LoVo (cell line): ENCODE measurements at places on chromosomes 2 and 18.

DNA sequence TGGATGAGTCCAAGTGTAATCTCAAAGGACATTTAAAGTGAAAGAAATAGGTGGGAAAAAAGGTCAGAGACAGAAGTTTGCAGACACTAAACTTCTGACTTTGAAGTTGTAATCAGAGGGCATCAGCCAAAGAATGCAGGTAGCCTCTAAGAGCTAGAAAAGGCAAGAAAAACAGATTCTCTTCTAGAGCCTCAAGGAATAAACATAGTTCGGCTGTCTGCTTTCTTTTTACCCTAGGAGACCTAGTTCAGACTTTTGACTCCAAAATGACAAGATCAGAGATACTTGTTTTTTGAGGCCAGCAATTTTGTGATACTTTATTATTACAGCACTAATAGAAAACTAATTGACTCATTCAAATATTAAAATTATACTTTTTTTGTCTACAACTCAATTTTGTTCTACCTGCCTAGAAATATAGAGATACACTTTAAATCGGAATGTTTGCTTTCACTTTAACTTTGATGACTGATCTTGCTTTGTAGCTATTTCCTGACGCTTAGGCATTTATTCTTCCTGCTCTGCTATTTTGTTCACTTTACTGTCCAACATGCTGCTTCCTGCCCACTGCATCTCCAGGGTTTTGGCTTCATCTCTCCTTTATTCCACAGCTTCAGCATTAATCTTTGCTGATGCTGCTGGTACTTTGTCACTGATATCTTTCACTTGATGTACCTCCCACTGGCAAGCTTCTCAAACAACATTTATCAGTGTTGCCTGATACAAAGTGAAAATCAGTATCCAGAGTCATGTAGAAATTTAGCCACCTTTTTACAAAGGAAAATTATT lies 272.5 kb downstream of the DSEL start:
- DNase-seq, result no peak

DNA sequence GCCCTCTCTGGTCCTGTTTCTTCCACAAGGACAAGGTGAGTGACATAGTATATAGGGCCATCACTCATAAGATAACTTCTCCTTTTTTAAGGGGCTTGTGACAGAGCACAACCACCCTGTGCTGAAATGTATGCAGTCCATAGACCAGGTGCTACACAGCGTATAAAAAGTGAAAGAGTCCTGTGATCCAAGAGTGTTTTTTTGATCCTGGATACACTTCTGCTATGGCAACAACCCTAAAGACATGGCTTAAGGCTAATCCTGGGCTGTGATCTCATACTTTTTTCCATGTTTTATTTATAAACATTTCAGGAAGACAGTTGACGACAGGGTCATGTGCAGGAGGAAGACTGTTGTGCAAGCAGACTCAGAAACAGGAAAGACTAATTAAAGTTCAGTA lies 400.5 kb upstream of the TCF4 start:
- DNase-seq, result no peak

DNA sequence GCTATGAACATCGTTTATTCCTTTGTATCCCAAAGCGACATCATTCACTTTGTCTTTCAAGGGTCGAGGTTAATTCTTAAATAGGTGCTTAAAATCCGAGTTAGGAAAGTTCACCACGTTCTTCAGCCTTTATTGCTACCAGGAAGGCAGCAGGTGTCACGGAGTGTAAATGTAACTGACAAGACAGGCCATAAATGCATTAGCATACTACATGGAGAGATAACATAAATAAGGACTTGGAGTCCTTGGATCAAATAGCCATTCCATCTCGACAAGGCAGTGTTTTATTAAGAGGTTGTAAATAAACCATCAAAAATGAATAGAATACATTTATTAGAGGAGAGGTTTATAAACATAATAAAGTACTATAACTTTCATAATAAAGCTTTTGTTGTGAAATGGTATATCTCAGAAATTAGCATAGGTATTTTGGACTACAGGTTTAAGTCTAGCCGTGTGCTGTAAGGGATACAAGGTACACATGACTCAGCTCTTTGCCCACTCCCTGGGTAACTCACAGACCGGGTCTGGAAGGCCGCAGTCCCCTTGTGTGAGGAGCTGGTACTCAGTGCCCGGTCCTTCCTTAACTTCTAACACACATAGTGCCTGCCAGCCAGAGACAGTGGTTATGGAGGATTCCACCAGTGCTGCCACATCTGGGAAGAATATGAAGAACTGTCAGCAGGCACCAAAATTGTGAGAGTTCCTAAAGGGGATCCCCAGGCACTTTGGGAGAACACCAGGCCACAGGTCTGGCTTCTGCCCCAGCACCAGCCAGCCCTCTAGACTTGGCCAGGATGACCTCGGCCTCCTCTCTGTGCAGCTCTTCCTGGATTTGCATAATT lies 29.4 kb downstream of the CAPN13 start:
- DNase-seq, result no peak

DNA sequence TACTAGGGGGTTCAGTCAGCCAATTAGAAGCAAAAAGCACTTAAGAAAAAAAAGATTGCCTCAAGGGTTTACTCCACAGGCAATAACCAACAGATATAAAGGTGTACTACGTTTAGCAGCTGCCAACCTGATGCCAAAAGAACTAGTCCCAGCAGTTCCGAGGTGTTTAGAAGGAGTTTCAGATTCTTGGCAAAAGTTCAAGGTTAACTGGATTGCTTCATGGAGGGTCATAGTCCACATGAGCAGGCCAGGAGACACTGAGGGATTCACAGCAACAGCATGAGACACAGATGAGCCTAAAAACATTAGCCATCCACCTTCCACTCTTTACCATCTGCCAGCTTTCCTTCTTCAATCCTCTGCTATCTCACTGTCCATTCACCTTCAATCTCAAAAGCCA lies 4.9 kb upstream of the DNAH7 start:
- DNase-seq, result peak; percentile 70

DNA sequence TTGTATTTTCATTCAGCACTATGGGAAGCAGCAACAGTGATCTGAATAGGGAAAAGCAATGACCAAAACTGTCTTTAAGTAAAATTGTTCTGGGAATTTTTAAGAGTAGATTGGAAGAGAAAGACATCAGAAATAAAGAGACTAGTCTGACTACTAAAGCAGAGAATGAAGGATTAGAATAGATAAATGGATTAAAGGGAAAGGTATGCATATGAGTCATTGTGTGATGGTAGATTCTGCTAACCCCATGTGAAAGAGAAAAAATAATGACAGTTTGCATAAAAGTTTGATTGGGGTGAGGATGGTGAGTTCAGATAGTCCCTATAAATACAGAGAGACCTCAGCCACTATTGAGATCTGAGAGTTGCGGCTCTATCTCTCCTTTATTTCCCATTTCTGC lies 139.6 kb upstream of the DCC start:
- DNase-seq, result no peak

DNA sequence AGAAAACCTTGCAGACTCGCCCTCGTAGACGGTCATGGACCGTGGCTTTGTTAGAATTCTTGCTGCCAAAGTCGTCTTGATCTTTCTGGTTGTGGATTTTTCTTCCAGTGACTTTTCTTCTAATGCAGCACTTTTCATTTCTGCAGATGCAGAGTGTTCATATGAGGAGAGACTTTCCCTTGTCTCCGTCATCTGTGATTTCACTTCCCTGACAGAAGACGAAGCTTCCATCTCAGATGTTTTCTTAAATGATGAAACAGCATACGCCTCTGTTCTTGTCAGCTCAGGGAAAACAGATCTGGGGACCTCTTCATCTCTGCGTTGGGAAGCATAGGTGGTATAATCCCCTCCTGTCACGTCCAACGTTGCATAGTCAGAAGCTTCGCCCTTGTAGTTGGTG lies 50.9 kb downstream of the PLEKHA3 start:
- no peak for DNase-seq

DNA sequence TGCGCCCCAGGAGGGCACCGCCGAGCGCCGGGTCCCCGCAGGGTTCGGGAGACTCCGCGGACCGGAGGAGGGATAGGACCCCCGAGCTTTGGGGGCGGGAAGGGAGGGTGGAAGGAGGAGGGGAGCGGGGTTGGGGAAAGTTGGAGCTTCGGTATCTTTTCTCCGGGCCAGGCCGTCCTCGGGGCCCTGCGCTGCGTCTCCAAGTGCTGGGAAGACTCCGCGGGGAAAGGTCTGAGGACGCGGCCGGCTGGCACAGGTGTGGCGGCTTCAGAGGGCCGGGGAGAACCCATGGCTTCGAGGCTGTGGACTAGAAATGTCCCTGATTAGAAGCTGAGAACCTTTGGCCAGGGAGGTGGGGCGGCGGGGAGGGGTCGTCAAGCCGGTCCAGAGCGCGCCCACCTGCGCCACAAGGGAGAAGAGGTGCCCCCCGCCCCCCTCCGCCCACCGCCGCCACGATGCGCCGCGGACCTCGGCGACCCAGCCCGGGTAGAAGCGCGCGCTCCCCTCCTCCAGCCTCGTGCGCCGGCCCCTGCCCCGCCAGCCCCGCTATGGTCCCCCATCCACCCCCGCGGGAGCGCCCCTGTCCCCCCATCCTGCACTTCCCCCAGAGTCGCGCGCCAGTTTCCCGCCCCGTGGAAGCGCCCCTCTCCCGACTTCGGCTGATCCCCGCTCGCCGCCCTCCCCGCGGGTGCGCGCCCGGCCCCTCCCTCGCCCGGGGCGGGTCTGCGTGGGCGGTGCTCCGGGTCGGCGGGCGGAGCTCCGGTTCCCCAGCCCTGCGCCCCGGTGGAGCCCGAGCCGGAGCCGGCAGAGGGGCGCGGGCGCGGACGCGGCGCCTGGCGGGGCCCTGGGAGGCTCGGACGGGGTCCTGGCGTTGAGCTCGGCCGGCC lies at the start of gene SNTG2:
TSS of gene SNTG2 (plus strand) at position 770 of the 887 bp plus-strand sequence. CDS start 148 bp downstream, outside the sequence.
- no peak for DNase-seq

- no peak for DNase-seq
These were observed 93.0 kb upstream of the KLHL29 start for GRCh38 chr2:23292024-23292423.

GRCh38 chr2:128395196-128395595 lies 76.5 kb upstream of the HS6ST1 start:
- no peak for DNase-seq

DNA sequence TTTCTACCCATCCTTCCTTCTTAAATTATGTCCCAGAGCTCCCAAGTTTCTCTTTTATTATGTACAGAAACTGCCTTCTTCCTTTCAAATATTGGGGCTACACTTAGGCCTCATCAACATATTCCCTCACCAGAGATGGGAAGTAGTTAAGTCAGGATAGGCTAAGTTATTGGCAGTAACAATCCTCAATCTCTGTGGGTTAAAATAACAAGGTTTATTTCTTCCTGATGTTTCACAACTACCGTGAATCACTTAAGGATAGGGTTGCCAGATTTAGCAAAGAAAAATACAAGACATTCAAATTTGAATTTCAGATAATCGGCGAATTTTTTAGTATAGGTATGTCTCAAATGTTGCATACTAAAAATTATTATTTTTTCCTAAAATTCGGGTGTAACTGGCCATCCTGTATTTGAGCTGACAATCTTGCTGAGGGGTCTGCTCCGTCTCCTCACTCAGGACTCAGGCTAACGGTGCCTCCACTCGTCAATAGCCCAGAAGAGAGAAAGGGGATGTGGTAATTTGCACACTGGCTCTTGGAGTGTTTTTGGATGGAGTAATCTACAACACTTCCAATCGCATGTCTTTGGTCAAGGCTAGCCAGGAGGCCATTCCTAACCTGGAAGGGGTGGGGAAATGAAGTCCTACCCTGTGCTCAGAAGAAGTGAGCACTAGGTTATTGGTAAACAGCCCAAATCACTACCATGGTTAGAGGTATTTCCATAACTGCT lies 91.7 kb downstream of the ACTR3 start:
- DNase-seq, result no peak

GRCh38 chr2:1972422-1972821 lies 228.1 kb upstream of the PXDN start:
- no peak for DNase-seq

GRCh38 chr2:140905083-140905781 lies 1225.6 kb downstream of the LRP1B start:
- DNase-seq, result no peak

DNA sequence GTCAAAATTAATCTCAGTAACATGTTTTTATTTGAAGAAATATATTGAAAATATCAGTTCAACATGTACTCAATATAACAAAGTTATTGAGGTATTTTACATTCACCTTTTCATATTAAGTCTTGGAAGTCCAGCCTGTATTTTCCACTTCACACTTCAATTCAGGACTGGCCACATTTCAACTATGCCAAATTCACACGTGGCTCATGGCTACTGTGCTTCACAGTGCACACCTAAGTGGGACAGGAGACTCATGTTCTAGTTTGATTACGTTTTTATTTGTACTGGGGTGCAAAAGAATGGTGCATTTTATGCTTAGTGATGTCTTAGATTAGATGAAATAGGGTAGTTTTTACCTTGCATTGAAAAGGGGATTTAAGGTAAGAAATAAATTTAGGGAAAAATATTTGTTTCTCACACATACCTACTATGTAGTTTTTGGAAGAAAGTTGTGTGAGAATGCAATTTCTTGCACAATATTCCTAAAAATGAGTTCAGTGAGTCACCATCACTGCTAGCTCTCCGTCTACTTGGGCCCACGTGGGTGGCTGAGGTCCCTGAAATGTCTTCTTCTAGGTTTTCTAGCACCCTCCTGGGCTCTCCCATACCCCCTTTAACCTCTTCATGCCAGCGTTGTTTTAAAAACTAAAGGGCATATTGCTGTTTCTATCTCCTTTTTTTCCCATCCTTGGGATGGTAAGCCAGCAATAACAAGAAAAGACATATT lies 87.0 kb downstream of the ST6GAL2 start:
- no peak for DNase-seq

- DNase-seq, result no peak
These were observed 8.6 kb upstream of the AGPS start for GRCh38 chr2:177383935-177384334.

DNA sequence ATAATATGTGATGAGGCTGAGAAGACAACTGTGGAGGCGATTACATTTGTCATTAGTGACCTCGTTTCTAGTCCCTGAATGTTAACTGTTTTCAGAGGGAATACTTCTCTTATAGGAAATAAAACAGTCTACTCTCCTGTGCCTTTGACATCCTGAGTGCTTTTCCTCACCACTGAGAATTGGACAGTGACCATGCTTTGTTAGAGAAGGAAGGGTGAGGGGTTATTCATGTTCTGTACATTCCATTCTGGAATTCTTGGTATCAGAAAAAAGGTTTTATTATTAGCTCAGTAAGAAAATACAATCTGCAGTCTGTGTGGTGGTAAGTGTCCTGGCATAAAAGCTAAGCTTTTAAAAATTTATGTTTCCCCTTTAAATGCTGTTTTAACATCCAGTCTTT lies 58.8 kb downstream of the PARD3B start:
- DNase-seq, result no peak

DNA sequence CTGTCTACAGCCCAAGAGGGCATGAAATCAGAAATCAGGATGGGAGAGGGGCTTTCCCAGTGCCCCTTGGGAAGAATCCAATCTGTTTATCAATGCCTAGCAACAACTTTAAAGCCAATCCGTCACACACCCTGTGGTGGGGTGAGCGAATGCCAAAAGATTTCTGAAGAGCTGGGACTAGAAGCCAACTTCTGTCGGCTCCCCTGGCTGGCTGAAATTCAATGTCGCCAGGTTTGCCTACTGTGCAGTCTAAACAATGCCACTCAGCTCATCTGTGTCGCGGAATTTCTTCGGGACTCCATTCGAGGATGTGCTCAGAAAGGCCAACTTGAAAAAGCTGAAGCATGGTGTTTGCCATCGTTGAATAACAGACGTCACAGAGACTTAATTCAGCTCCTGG lies 31.5 kb upstream of the NCKAP5 start:
- DNase-seq, result no peak

- no peak for DNase-seq
These were observed 32.8 kb upstream of the NYAP2 start for GRCh38 chr2:225366731-225367130.
